ENCODE measurements at places on chromosomes 6 and 20. TPM values are rescaled to one million over a fixed set of nuclear protein-coding genes. Genes with fewer than 3 reads are reported as not detected.

- H3K4me3 ChIP-seq: no peak overlapping the region
- no peak overlapping the region for H3K27ac ChIP-seq
- DNase-seq: no peak
- no peaks in the 10 kb centered on the region for H3K36me3 ChIP-seq
Measured at GRCh38 chr6:112122756-112123155, 35.4 kb downstream of the FAM229B start.

DNA sequence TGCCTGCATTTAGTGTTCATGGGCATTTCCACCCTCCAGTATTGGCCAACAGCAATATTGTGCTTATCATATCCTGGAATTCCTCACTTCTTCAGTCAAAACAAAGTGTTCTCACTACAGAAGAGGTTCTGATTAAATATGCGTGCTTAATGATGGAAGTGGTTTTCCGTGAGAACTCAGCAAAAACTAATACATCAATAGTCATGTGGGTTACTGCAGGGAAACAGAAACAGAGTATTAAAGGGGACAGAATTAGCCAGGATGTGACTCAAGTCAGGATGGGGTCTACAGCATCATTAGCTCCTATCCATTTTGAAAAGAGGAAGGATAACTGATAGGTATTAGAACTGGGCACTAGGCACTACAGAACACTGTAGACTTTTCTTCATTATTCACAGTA lies 384.6 kb downstream of the CDKAL1 start:
- H3K4me1 ChIP-seq: no peaks in the 10 kb centered on the region
- H3K27me3 ChIP-seq: no peaks in the 10 kb centered on the region
- no peaks in the 10 kb centered on the region for H3K36me3 ChIP-seq
- no peak overlapping the region for H3K4me3 ChIP-seq

DNA sequence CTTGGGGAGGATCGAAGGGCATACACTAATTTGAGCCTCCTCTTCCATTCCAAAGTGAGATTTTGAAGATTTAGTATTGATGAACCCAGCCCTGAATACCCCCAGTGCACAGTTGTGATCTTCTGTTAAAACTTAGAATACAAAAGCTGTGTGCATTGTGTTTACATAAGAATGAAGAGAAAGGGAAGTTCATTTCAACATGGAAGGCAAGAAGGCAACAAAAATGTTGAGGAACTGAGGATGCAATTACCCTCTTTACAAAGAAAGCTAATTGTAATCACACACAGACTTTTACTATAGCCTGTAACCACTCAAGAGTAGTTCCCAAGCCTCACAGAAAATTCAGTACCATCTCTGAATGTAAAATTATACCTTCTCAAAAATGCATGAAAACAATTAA lies 49.3 kb downstream of the GFOD1 start:
- H3K27ac ChIP-seq: no peak overlapping the region
- no peak overlapping the region for H3K4me3 ChIP-seq
- H3K4me1 ChIP-seq: no peaks in the 10 kb centered on the region
- no peak for DNase-seq
- H3K36me3 ChIP-seq: no peaks in the 10 kb centered on the region

The C6orf52 gene
- not detected for polyA plus RNA-seq

The FOXQ1 gene
- 4.2 TPM for polyA plus RNA-seq

GRCh38 chr6:47709160-47709559 lies 10.8 kb downstream of the ADGRF4 start:
- no peaks in the 10 kb centered on the region for H3K27me3 ChIP-seq
- H3K27ac ChIP-seq: no peak overlapping the region
- no peak for DNase-seq

DNA sequence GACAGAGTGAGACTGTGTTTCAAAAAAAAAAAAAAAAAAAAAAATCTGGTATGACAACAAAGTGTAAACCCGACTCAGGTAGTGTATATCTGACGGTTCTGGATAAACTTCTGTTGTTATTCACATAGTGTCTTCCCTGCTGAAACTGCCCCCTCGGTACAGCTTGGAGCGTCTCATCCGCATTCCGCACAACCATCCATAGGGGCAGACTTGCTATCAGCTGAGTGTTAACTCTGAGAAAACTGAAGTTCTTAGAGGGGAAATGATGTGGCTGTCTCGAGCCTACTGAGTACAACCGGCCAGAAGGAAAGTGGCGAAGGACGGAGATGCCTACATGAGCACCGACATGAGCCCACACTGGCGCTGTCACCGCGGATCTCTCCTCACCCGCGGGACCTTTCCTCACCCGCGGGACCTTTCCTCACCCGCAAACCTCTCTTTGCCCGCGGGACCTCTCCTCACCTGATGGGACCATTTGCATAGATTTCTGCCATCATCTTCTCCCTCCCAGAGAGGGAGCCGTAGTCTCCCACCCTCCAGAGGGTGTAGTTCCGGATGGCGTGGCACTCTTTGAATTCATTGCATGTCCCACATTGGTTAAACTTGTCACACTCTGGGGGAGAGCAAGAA lies 9.8 kb downstream of the CTSZ start:
- no peak overlapping the region for H3K27ac ChIP-seq
- DNase-seq: no peak
- no peaks in the 10 kb centered on the region for H3K4me1 ChIP-seq
- no peak overlapping the region for H3K4me3 ChIP-seq
- H3K36me3 ChIP-seq: peaks cover 35% of the 10 kb centered on the region
- no peaks in the 10 kb centered on the region for H3K27me3 ChIP-seq

- DNase-seq: no peak
- H3K27ac ChIP-seq: no peak overlapping the region
- no peaks in the 10 kb centered on the region for H3K4me1 ChIP-seq
- no peaks in the 10 kb centered on the region for H3K27me3 ChIP-seq
Measured at GRCh38 chr6:917939-918338, 225.0 kb upstream of the EXOC2 start.

DNA sequence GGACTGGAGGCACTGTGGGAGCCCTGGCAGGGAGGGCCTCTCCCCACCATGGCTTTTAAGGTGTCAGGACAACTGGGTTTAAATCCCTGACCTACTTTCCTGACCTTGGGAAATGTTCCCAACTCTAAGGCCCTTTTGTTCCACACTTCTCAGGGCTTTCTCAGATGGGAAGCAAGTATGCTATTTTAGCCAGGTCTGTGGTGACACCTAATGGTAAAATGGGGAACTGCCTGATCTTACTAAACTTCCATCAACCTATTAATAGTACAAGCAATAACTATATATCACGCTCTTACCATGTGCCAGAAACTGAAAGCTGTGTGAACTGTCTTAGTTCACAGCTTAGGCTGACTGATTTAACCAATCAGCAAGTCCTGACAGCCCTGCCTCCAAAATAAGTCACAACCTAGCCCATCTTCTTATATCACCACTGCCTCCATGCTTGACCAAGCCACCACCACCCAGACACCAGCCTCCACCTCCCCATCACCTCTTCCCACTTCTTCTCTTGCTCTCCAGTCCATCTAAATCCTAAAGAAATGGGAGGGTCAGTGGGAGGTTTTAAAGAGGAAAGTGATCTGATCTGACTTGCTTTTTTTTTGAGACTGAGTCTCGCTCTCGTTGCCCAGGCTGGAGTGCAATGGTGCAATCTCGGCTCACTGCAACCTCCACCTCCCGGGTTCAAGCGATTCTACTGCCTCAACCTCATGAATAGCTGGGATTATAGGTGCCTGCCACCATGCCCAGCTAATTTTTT lies 6.9 kb upstream of the BLCAP start:
- H3K36me3 ChIP-seq: no peaks in the 10 kb centered on the region
- H3K27ac ChIP-seq: no peak overlapping the region
- DNase-seq: no peak
- no peaks in the 10 kb centered on the region for H3K27me3 ChIP-seq

The FNDC11 gene
- polyA plus RNA-seq: 0.48 TPM

DNA sequence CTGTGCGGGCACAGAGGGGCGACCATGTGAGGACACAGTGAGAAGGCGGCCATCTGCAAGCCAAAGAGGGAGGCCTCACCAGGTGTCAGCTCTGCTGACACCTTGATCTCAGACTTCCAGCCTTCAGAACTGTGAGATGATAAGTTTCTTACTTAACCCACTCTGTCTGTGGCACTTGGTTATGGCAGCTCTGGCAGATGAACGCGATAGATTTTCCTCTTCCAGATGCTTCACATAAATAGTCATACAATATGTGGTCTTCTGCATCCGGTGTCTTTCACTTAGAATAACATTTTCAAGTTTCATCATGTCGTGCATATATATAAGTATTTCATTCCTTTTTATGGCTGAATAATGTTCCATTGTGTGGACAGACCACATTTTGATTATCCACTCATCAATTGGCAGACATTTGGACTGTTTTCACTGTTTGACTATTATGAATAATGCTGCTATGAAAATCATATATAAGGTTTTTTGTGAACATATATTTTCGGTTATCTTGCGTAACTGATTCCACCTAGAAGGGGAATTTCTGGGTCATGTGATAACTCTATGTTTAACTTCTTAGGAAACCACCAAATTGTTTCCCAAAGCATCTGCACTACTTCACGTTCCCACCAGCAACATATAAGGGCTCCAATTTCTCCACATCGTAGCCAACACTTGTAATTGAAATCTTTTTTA lies 30.2 kb downstream of the PRR18 start:
- H3K27ac ChIP-seq: no peak overlapping the region
- no peaks in the 10 kb centered on the region for H3K27me3 ChIP-seq
- H3K36me3 ChIP-seq: no peaks in the 10 kb centered on the region
- no peak for DNase-seq

GRCh38 chr20:16898433-16898832 lies 150.3 kb downstream of the OTOR start:
- H3K27ac ChIP-seq: no peak overlapping the region
- H3K36me3 ChIP-seq: no peaks in the 10 kb centered on the region
- DNase-seq: no peak
- H3K4me3 ChIP-seq: no peak overlapping the region
- no peaks in the 10 kb centered on the region for H3K4me1 ChIP-seq
- H3K27me3 ChIP-seq: no peaks in the 10 kb centered on the region

- no peaks in the 10 kb centered on the region for H3K4me1 ChIP-seq
- no peak for DNase-seq
- no peaks in the 10 kb centered on the region for H3K27me3 ChIP-seq
- no peak overlapping the region for H3K27ac ChIP-seq
- no peaks in the 10 kb centered on the region for H3K36me3 ChIP-seq
Measured at GRCh38 chr6:79152269-79152737, 74.2 kb upstream of the PHIP start.

DNA sequence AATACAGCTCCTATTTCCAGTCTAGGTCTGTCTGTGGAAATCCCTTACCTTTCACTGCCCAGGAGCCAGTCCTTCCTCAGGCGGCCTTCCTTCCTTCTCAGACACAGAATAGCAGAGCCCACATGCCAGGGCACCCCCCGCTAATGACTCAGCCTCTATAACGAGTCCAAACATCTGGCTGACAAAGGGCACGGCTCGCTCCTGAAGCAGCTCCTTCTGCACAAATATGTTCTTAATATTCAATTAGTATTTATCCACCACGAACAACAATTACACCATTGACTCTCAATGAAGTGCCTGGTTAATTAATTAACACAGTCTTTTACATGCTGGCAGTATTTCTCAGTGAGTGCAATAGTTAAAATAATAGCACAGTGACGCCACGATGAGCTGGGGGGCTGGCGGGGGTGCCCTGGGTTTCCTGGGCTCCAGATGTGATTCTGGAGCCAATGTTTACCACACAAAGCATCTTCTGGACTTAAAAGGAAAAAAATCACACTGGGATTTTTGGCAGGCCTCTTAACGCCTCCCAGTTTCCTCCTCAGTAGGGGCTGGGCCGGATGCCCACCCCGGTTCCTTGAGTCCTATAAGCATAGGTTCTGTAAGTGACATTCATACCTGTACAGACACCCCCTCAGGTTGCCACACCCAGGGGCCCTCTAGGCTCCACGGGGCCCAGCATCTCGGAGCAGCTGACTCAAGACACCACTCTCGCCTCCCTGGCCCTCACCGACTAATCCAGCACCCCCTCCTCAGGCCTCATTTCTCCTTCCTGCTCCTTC lies 158.6 kb upstream of the MLN start:
- H3K4me1 ChIP-seq: peaks cover 40% of the 10 kb centered on the region
- no peak for DNase-seq
- H3K27me3 ChIP-seq: peaks cover 2% of the 10 kb centered on the region
- H3K36me3 ChIP-seq: no peaks in the 10 kb centered on the region
- peak overlapping the region; percentile 16 for H3K4me3 ChIP-seq

- no peaks in the 10 kb centered on the region for H3K27me3 ChIP-seq
- no peak for DNase-seq
- no peaks in the 10 kb centered on the region for H3K36me3 ChIP-seq
Measured at GRCh38 chr6:154469306-154469935, 41.1 kb downstream of the CNKSR3 start.

GRCh38 chr6:20644667-20645370 lies 110.6 kb downstream of the CDKAL1 start:
- H3K4me3 ChIP-seq: no peak overlapping the region
- no peak for DNase-seq
- H3K27me3 ChIP-seq: no peaks in the 10 kb centered on the region
- H3K4me1 ChIP-seq: no peaks in the 10 kb centered on the region
- H3K27ac ChIP-seq: no peak overlapping the region

The FRK gene
- 2.4 TPM for polyA plus RNA-seq

The MTHFD1L gene
- 35.4 TPM for polyA plus RNA-seq

The ATP6V1G2 gene
- 0.94 TPM for polyA plus RNA-seq

The SRSF12 gene
- 0.16 TPM for polyA plus RNA-seq

- H3K4me3 ChIP-seq: no peak overlapping the region
- H3K36me3 ChIP-seq: no peaks in the 10 kb centered on the region
- no peak overlapping the region for H3K27ac ChIP-seq
- H3K4me1 ChIP-seq: no peaks in the 10 kb centered on the region
Measured at GRCh38 chr6:167985911-167986595, 11.4 kb upstream of the KIF25 start.

GRCh38 chr6:63353286-63353630 lies 33.5 kb upstream of the LGSN start:
- H3K4me3 ChIP-seq: no peak overlapping the region
- no peak for DNase-seq
- H3K36me3 ChIP-seq: no peaks in the 10 kb centered on the region
- H3K4me1 ChIP-seq: peaks cover 9% of the 10 kb centered on the region
- no peak overlapping the region for H3K27ac ChIP-seq

- no peak for DNase-seq
- H3K4me3 ChIP-seq: no peak overlapping the region
- no peak overlapping the region for H3K27ac ChIP-seq
- H3K4me1 ChIP-seq: peaks cover 23% of the 10 kb centered on the region
Measured at GRCh38 chr6:10526156-10526555, 5.0 kb downstream of the GCNT2 start.

Data from keratinocyte (primary cell).